Foreskin melanocyte (primary cell): ENCODE measurements at places on chromosomes 4 and X.

DNA sequence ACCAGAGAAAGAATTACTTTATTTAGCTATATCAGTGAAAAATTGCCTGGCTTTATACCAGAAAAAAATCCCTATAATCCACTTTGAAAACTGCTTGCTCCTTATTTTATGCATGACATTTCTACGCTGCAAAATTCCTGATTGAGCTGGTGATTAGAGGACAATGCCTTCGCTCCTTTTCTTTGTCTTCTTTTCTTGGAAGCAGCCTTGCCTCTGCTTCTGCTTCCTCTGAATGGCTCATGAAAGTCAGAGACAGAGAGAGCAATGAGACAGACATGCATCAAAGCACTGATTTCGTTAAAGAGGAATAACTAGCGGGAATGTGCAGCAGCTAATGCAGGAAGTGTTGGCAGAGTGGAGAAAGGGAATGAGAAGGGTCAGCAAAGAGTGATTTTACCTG is 294.3 kb upstream of the IGFBP7 start:
- DNase-seq: no peak

GRCh38 chr4:54703182-54703581 is 45.4 kb downstream of the KIT start:
- no peak for DNase-seq

DNA sequence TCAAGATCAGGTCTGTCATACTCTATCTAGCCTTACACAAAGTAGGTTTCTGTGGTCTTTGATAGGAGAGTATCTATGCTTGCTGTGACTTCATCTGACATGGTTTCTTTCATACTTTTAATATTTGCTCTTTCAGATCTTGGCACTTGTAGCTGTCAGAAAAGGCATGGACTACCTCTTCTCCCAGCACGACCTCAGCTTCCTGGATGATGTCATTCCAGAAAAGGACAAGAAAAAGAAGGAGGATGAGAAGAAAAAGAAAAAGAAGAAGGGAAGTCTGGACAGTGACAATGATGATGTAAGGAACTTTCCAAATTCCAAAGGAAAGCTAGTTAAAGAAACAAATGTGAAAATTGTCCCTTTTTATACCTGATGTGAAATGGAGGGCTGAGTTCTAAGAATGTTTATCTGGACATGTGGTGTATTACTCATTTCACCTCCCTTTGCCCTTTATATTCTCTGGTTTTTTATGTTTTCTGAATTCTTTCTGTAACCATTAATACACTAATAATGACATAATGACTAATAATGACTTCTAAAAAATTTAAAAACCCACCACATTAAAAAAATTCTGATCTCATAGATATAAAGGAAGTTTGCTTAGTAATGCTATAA is 221.2 kb downstream of the SLC4A4 start:
- no peak for DNase-seq

- DNase-seq: no peak
Measured at GRCh38 chrX:79325263-79325958, 41.7 kb downstream of the ITM2A start.

DNA sequence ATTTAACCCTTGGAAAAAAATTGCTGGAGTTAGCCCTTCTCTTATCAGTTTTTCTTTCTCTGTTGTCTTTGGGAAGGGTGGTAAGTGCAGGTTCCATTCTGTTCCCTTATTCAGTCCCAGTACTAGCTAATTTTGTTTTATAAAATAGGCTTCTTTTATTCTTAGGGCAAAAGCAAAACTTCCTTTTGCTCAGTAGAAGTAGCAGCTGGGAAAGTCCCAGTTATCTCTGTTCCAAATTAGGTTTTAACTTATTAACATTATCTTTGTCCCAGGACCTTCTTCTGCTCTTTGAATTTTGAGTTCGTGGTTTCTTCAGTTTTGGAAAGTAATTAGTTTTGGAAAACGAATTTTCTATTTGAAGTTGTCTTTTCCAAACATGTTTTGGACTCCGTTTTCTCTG is 61.1 kb downstream of the BANK1 start:
- no peak for DNase-seq

DNA sequence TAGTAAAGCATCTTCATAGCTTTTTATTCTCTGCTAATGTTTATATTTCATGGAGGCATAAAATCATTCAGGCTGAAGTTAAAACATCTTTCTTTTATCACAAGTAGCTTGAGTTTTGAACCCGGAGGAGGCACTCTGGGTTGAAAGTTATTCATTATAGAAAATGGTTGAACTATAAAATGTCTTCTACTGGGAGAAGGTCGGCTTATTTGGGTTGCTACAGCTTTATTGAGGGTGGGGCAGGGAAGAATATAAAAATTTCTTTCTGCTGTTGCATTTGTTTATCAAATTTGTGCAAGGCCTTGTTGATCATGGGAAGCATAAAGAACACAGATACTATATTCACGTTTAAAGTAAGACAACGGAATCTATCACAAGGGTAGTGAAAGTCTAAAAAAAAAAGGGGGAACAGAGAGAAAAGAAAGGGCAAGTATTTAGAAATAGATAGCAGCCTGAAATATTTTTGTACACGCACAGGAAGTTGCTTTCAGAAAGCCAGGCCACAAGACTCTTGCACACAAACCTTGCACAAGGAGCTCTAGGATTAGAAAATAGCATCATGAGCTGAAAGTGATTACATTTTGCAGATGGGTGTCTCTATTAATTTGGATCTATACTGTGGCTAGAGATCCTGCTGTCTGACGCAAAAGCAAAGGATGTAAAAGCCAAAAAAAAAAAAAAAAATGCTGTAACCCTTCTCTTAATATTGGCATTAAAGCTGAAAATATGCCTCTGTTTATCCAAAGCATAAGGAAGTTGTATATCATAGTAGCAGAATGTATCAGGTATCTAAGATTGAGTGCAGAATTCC is 37.2 kb upstream of the FAM9C start:
- no peak for DNase-seq

DNA sequence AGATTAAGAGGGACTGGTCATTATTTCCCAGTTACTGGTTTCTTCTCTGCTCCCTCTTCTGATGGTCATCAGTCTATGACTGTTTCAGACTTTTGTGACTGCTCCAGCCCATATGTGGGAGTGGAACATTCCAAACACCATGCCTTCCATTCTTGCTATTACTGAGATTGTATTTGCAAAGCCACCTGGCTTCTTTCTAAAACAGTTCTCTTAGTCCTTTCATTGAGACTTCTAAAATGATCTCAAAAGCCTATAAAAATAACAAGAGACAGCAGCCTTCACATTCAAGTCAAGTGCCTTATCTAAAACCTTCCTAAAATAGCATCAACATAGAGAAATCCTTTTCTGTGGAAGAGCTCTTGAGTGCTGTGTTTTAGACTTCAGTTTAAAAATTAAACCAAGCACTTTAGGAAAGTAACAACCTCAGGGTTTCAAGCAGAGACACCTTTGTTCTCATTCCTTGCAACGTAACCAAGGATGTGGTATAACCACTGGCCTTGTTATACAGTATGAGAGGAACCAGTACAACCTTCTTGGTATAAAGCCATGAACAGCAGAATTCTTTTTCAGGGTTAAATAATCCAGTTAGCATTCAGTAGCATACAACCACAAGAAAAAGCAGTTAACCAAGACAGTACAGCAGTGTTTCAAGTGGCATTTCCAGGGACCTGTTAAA is 97.1 kb downstream of the NFKB1 start:
- no peak for DNase-seq

- no peak for DNase-seq
Measured at GRCh38 chrX:111090458-111090857, 5.5 kb upstream of the PAK3 start.

DNA sequence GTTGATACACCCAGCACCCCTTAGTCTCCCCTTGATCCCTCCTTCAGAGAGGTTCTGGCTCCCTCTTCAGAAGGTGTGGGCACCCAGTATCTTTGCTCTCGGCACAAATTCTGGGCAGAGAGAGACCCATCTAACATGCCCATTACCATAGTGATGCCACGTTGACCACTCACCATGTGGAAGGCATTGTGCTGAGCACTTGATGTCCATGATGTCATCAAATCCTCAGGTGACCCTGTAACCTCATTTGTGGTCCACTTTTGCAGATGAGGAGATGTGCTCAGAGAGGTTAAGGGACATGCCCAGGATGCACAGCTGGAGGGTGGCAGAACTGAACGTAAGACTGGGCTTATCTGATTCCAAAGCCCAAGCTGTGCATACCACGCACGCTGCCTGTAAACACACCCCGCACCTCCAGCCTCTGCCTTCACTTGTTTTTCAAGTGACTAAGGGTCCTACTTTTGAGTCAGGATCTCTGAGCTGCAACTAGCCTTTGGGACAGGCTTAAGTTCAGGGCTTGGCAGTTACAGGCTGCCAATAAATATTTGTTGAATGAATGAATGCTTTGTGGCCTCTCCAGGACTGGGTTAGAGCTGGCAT is 55.2 kb downstream of the HTRA3 start:
- DNase-seq: no peak

DNA sequence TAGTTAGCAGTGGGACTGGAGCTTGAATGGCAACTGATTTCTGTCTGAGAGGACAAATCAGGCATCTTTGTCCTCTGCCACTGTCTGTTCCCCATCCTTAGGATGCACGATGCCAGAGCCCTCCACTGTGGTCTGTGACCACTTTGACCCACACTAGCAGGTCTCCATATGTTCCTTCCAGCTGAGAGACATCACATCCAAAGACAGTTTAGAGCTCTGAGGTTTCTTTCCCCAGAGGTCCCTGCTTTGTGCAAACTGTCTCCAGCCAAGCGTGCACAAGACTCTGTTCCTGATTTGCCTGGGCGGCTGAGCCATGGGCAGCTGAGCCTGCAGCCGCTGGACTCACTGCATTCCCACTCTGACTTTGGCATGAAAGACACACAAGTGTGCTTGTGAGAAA is 98.0 kb downstream of the PTTG2 start:
- DNase-seq: no peak

- DNase-seq: no peak
Measured at GRCh38 chrX:150119323-150119722, 181.0 kb upstream of the EOLA2 start.

DNA sequence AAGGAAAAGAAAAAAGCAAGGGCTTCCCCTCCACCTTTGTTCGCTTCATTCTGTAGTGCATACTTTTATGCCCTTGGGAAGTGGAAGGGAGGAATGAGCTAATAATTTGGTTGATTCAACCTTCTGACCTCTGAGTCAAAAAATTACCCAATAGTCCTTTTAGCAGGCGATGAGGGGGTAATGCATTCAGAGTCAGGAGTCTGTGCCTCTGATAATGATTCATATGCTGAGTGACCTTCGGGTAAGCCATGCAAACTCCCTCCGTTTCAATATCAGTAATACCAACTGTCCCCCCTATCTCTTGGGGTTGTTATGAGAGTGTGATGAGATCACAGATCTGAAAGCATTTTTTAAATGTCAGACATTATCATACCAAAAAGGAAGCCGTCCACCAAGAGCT is 41.6 kb upstream of the ACSL4 start:
- DNase-seq: peak; percentile 27

- peak; percentile 10 for DNase-seq
Measured at GRCh38 chr4:84719115-84719514, 136.2 kb downstream of the CDS1 start.

DNA sequence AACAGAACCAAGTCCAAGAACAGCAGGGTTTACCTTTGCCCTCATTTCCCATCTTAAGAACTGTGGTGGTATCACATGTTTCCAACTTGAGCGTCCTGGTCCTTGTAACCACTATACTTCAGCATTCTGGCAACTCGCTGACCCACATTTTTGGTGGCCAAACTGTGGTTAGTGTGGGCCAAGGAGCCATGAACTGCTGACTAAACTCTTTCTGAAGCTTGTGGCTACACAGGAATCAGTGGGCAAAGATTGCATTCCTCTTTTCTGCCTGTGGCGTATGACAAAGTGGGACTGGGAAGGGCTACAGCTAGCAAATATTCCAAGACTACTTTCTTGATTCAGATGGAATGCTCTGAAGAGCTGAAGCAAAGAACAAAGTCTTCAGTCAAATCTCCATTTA is 106.3 kb upstream of the MID1 start:
- peak; percentile 53 for DNase-seq

DNA sequence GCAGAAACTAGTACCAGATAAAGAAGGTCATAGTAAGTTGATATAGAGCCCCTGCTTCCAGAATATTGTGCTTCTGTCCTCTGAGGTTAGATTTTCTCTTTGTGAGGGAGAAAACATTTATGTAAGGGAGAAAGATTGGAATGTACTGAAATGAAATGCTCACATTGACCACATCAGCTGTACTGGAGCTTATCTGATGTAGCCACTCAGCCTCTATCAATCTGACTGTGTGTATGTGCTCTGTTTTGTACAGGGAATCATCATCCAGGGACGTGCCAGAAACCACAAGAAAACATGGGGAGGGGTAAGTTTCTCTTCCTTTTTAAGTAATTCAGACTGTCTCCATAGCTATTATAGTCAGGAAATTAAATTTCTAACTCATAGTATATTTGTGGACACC is 56.8 kb downstream of the PRRG1 start:
- no peak for DNase-seq

DNA sequence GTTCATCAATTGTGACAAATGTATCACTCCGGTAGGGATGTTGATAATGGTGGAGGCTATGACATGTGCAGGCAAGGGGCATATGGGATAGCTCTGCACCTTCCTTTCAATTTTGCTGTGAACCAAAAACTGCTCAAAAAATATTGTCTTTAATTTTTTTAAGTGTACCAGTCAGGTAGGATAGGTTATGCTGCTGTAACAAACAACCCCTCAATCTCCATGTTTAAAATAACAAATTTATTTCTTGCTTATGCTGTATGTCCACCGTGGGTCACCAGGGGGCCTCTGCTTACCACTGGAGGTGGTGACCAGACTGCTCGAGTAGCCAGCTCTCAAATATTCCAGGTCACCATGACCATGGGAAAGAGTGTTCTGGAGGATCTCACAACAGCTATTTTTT is 23.4 kb upstream of the MSX1 start:
- DNase-seq: no peak

DNA sequence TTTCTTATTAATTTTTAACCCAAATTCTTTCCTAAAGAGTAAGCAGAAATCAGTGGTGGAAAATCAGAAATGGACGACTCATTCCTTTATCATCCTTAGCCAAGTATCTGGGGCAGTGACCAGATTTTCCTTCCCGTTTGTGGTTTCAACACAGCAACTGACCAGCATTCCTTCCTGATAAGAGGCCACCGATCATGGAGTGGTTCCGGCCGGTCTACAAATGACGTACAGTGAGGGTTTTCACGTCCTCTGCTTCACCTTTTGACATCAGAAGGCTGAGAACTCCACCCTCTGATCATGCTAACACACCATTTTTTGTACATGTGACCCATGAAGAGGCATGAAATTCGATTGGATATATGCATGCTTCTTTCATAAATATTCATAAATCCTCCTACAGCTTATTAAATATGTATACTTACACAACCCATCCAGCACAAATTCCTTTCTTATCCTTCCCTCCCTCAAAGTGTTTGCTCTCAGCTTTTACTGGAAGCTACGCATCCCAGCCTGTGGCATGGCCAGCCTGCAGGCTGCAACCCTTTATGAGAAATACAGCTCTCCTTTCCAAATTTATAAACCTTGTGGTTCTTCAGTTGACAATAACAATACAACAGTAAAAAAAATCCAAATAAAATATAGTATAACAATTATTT is 173.0 kb upstream of the CASK start:
- DNase-seq: no peak

- no peak for DNase-seq
Measured at GRCh38 chr4:161393602-161394001, 770.2 kb downstream of the FSTL5 start.

GRCh38 chr4:39037941-39038340 is 5.7 kb upstream of the TMEM156 start:
- no peak for DNase-seq

- no peak for DNase-seq
Measured at GRCh38 chrX:68461093-68461492, 27.8 kb upstream of the OPHN1 start.
